CD4-positive, alpha-beta memory T cell (primary cell): ENCODE measurements at places on chromosomes 16 and 17.
A peak's percentile ranks its signal among the peaks of the same experiment; 100 is the strongest.

DNA sequence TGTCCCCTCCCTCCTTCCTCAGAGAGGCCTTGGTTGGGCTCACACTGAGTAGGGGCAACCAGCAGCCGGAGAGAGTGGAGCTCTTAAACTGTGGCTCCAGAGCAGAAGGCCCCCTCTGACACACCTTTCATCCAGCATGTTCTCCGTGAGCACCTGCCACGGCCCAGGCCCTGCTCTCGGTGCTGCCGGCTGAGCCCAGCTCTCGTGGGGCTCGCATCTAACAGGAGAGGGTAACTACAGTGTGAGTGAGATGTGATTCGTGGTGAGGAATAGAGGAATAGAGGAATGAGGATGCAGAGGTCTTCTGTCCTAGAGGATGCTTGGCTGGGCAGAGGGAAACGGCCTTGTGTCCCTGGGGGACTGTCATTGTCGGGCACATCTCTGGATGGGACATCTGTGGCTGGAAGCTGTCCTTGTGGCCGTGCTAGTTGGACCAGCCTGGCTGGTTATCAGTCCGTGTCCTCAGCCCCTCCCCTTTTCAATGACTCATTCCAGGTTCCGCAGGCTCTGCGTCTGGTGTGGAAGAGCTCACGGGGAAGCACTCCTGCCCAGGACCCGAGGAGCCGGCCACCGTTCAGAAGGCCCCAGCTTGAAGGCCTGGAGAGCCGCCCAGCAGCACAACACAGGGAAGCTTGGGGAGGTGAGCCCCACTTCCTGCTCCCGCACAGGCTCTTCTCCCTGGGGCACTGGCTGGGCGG is 11.9 kb upstream of the DNASE1 start:
- H3K4me3 ChIP-seq, result no peak overlapping the region
- peaks cover 6% of the 10 kb centered on the region for H3K4me1 ChIP-seq
- no peak for DNase-seq
- H3K36me3 ChIP-seq, result peaks cover 13% of the 10 kb centered on the region
- H3K27ac ChIP-seq, result no peak overlapping the region

- no peaks in the 10 kb centered on the region for H3K36me3 ChIP-seq
- H3K27ac ChIP-seq, result no peak overlapping the region
- H3K4me3 ChIP-seq, result no peak overlapping the region
These were observed 158.3 kb downstream of the NTN1 start for GRCh38 chr17:9179602-9180001.

- H3K27ac ChIP-seq, result no peak overlapping the region
- no peaks in the 10 kb centered on the region for H3K36me3 ChIP-seq
- H3K4me1 ChIP-seq, result no peaks in the 10 kb centered on the region
- H3K27me3 ChIP-seq, result no peaks in the 10 kb centered on the region
- DNase-seq, result no peak
These were observed 2.6 kb upstream of the ANKRD40CL start for GRCh38 chr17:50769884-50770283.

DNA sequence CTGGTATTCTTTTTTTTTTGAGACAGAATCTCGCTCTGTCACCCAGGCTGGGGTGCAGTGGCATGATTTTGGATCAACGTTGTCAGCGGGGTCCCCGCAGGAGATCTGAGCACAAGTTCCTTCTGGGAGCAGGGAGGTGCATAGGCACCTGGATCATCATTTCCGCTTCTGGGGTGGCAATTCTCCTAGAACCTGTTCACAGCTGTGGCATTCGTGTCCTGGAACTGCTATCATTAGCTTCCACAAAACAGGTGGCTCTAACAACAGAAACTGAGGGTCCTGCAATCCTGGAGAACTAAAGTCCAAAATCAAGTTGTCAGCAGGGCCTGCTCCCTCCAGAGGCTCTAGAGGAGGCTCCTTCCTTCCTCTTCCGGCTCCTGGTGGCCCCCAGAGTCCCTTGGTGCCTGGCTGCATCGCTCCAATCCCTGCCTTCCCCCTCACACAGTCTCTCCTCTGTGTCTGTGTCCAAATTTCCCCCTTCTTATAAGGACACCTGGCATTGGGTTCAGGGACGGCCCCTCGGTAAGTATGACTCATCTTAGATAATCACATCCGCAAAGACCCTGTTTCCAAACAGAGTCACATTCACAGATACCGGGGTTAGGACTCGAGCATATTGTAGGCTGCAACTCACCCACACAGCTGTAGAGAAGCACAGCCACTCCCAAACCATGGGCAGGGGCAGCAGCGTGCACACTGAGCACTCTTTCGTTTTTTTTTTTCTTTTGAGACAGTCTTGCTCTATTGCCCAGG is 43.5 kb upstream of the KLHDC4 start:
- H3K4me1 ChIP-seq, result peaks cover 17% of the 10 kb centered on the region
- H3K27me3 ChIP-seq, result no peaks in the 10 kb centered on the region
- H3K36me3 ChIP-seq, result no peaks in the 10 kb centered on the region
- H3K4me3 ChIP-seq, result no peak overlapping the region
- H3K27ac ChIP-seq, result no peak overlapping the region

GRCh38 chr16:64391063-64391600 is 730.7 kb downstream of the CDH11 start:
- H3K4me1 ChIP-seq, result no peaks in the 10 kb centered on the region
- DNase-seq, result no peak
- H3K36me3 ChIP-seq, result no peaks in the 10 kb centered on the region
- H3K27me3 ChIP-seq, result no peaks in the 10 kb centered on the region

- no peaks in the 10 kb centered on the region for H3K4me1 ChIP-seq
- H3K27me3 ChIP-seq, result no peaks in the 10 kb centered on the region
- no peak overlapping the region for H3K27ac ChIP-seq
- H3K4me3 ChIP-seq, result no peak overlapping the region
These were observed 15.9 kb upstream of the CYB5B start for GRCh38 chr16:69408475-69408874.

GRCh38 chr17:28777178-28777577 is 33.4 kb downstream of the TRAF4 start:
- H3K4me3 ChIP-seq, result no peak overlapping the region
- H3K27ac ChIP-seq, result no peak overlapping the region
- H3K4me1 ChIP-seq, result peaks cover 14% of the 10 kb centered on the region
- DNase-seq, result no peak

- no peak for DNase-seq
- H3K27ac ChIP-seq, result no peak overlapping the region
- H3K27me3 ChIP-seq, result no peaks in the 10 kb centered on the region
- H3K4me3 ChIP-seq, result no peak overlapping the region
- no peaks in the 10 kb centered on the region for H3K36me3 ChIP-seq
These were observed 12.8 kb upstream of the CHMP6 start for GRCh38 chr17:80978499-80979497.

- DNase-seq, result no peak
- H3K4me3 ChIP-seq, result no peak overlapping the region
- peaks cover 37% of the 10 kb centered on the region for H3K4me1 ChIP-seq
- H3K27me3 ChIP-seq, result no peaks in the 10 kb centered on the region
- no peaks in the 10 kb centered on the region for H3K36me3 ChIP-seq
These were observed 154.1 kb downstream of the SOCS1 start for GRCh38 chr16:11101695-11102522.

GRCh38 chr17:46026166-46027047 is 27.4 kb downstream of the STH start:
- no peaks in the 10 kb centered on the region for H3K27me3 ChIP-seq
- no peak overlapping the region for H3K4me3 ChIP-seq
- H3K4me1 ChIP-seq, result peaks cover 13% of the 10 kb centered on the region
- H3K27ac ChIP-seq, result no peak overlapping the region
- peaks cover 28% of the 10 kb centered on the region for H3K36me3 ChIP-seq

GRCh38 chr17:39787041-39787440 is 49.3 kb downstream of the GRB7 start:
- peaks cover 12% of the 10 kb centered on the region for H3K36me3 ChIP-seq
- no peak overlapping the region for H3K4me3 ChIP-seq
- peaks cover 75% of the 10 kb centered on the region for H3K4me1 ChIP-seq
- DNase-seq, result no peak
- no peaks in the 10 kb centered on the region for H3K27me3 ChIP-seq
- no peak overlapping the region for H3K27ac ChIP-seq

- no peak overlapping the region for H3K4me3 ChIP-seq
- no peak for DNase-seq
- peaks cover 10% of the 10 kb centered on the region for H3K4me1 ChIP-seq
These were observed 163.9 kb downstream of the SLC39A11 start for GRCh38 chr17:72928454-72929136.

GRCh38 chr17:78939615-78940014 is 14.4 kb upstream of the TIMP2 start:
- H3K27ac ChIP-seq, result no peak overlapping the region
- no peaks in the 10 kb centered on the region for H3K27me3 ChIP-seq
- H3K36me3 ChIP-seq, result no peaks in the 10 kb centered on the region

- peaks cover 18% of the 10 kb centered on the region for H3K36me3 ChIP-seq
- H3K4me3 ChIP-seq, result no peak overlapping the region
- DNase-seq, result no peak
- H3K27me3 ChIP-seq, result no peaks in the 10 kb centered on the region
- H3K27ac ChIP-seq, result no peak overlapping the region
These were observed 28.7 kb downstream of the WIPI1 start for GRCh38 chr17:68428498-68429172.

GRCh38 chr17:43880420-43880991 is 26.8 kb downstream of the MPP2 start:
- H3K36me3 ChIP-seq, result no peaks in the 10 kb centered on the region
- H3K4me1 ChIP-seq, result no peaks in the 10 kb centered on the region
- H3K4me3 ChIP-seq, result no peak overlapping the region
- DNase-seq, result peak; percentile 33

- H3K27ac ChIP-seq, result no peak overlapping the region
- H3K4me1 ChIP-seq, result no peaks in the 10 kb centered on the region
- DNase-seq, result no peak
- H3K4me3 ChIP-seq, result no peak overlapping the region
These were observed 26.0 kb upstream of the RSL1D1 start for GRCh38 chr16:11877374-11877773.

- no peaks in the 10 kb centered on the region for H3K27me3 ChIP-seq
- peaks cover 53% of the 10 kb centered on the region for H3K36me3 ChIP-seq
- H3K4me1 ChIP-seq, result peaks cover 7% of the 10 kb centered on the region
- DNase-seq, result peak; percentile 60
These were observed 55.9 kb downstream of the MYO18A start for GRCh38 chr17:29124135-29124924.

GRCh38 chr17:42679492-42680330 is 1.9 kb downstream of the CCR10 start:
- H3K36me3 ChIP-seq, result no peaks in the 10 kb centered on the region
- H3K27me3 ChIP-seq, result peaks cover 25% of the 10 kb centered on the region
- H3K27ac ChIP-seq, result peak overlapping the region; percentile 58
- peak overlapping the region; percentile 34 for H3K4me3 ChIP-seq
- H3K4me1 ChIP-seq, result peaks cover 79% of the 10 kb centered on the region
- DNase-seq, result peak; percentile 80

DNA sequence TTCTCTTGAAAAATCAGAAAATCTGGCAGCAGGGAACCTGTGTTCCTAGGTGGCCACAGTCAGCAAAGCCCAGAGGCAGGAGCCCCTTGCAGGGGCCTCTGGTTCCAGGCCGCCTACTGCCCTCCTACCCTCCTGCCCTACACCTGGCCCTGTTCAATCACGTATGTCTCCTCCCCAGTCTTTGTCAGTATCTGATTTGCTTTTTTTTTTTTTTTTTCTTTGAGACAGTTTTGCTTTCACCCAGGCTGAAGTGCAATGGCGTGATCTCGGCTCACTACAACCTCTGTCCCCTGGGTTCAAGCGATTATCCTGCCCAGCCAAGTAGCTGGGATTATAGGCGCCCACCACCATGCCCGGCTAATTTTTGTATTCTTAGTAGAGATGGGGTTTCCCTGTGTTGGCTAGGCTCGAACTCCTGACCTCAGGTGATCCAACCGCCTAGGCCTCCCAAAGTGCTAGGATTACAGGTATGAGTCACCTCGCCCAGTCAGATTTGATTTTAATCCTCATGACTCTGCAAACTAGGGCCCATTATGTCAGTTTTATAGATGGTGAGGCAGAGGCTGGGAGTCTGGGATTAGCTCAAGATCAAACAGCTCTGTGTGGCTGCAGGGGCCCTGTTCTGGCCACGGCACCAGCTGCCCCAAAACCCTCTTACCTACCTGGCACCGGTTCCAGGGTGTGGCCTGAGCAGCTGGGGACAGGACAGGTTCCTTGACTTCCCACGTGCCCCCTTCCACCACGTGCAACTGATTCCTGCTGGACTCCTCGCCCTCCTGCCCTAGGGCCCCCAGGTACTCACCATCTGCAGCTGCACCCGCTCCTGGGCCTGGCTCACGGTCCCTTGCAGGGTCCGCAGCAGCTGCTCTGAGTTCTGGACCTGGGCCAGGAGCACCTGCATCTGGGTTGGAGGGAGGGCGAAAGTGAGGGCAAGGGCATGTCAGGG is 14.7 kb downstream of the RABEP2 start:
- no peak for DNase-seq
- no peak overlapping the region for H3K27ac ChIP-seq
- H3K4me3 ChIP-seq, result no peak overlapping the region
- peaks cover 5% of the 10 kb centered on the region for H3K36me3 ChIP-seq
- H3K4me1 ChIP-seq, result no peaks in the 10 kb centered on the region

DNA sequence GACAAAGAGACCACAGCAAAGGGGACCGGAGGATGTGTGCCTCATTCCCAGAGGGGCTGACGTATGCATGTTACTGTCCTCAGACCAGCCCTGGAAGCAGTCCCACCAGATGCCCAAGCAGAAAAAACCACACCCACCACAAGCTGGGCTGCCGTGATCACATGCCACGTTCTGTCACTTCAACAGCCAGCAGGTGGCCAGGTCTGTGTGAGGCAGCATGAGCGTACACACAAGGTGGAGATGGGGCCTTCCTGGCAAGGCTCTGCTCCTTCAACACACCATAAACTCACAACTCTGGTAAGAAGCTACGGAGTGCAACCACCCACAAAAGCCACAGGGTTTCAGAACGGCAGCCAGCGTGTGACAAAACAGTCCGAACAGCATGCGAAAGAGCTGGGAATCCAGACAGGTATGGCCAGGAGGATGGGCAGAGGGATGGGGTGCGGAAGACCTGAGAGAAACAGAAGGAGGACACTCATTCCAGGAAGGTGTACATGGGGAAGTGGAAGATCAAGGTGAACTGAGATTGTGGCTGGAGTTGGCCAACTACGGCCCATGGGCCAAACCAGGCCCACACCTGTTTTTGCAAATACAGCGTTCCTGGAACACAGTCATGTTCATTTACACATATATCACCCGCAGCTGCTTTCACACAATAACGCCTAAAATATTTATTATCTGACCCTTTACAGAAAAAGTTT is 27.9 kb downstream of the MBTPS1 start:
- DNase-seq, result peak; percentile 30
- H3K27me3 ChIP-seq, result no peaks in the 10 kb centered on the region
- peaks cover 29% of the 10 kb centered on the region for H3K4me1 ChIP-seq

GRCh38 chr17:75842411-75842810 is 1.8 kb downstream of the UNC13D start:
- H3K27ac ChIP-seq, result peak overlapping the region; percentile 90
- peak overlapping the region; percentile 90 for H3K4me3 ChIP-seq
- peaks cover 27% of the 10 kb centered on the region for H3K36me3 ChIP-seq
- H3K4me1 ChIP-seq, result peaks cover 34% of the 10 kb centered on the region

- no peaks in the 10 kb centered on the region for H3K36me3 ChIP-seq
- no peaks in the 10 kb centered on the region for H3K4me1 ChIP-seq
- no peak overlapping the region for H3K4me3 ChIP-seq
- H3K27ac ChIP-seq, result no peak overlapping the region
- H3K27me3 ChIP-seq, result no peaks in the 10 kb centered on the region
- DNase-seq, result no peak
These were observed 28.6 kb upstream of the SSTR5 start for GRCh38 chr16:1043881-1044451.

GRCh38 chr17:17839791-17840707 is 3.3 kb upstream of the SREBF1 start:
- H3K27me3 ChIP-seq, result no peaks in the 10 kb centered on the region
- peak overlapping the region; percentile 69 for H3K4me3 ChIP-seq
- peak; percentile 78 for DNase-seq
- H3K36me3 ChIP-seq, result no peaks in the 10 kb centered on the region
- H3K27ac ChIP-seq, result peak overlapping the region; percentile 80

- H3K27ac ChIP-seq, result no peak overlapping the region
- H3K36me3 ChIP-seq, result no peaks in the 10 kb centered on the region
- no peak for DNase-seq
- H3K4me1 ChIP-seq, result no peaks in the 10 kb centered on the region
- H3K27me3 ChIP-seq, result no peaks in the 10 kb centered on the region
These were observed 1504.5 kb downstream of the CDH11 start for GRCh38 chr16:63617047-63617989.
